Left kidney (tissue), 8 donors: ENCODE measurements at places on chromosomes 5 and 9.
A peak's percentile ranks its signal among the peaks of the same experiment; 100 is the strongest.

DNA sequence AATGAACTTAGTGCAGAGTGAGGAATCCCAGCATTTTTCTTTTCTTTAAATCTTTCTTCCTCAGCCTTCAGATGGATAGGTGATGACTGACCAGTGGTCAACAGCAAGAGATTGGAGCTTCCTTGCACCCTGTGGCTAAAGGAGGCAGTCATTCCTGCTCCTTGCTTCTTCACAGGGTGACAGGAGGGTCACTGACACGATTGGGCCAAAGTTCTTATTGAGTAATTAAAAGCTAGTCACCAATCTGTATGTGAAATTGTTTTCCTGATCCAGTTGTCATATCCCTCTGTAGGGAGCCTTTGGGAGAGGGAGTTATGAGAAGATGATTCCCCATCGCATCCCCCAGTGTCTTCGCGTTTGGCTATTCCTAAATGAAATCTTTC, 85.2 kb downstream of the CMYA5 start:
- no peak for DNase-seq

DNA sequence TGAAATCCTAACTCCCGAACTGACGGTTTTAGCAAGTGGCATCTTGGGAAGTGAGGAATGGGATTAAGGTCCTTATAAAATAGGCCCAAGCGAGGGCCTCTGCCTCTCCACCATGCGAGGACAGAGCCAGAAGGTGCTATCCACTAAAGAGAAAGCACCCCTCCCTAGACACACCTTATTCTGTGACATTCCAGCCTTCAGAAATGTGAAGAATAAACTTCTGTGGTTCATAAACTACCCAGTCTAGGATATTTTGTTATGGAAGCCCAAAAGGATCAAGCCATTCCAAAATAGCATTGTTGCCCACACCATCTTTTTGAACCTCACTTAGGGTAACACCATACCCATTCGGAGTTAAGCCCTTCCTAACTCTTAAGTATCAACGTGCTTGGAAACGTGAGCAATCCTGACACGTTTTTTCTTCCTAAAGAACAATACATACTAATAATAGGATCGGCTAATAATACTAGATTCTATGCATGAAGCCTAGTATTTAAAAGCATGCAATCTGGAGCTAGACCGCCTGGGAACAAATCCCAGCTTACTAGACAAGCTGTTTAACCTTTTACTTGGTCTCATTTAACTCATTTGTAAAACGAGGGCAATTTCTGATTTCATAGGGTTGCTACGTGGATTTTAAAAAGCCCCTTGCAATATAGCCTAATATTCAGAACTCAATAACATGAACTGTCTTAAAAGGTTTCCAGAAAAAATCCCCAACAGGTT, 1.1 kb upstream of the SMC2 start:
- DNase-seq, result no peak

DNA sequence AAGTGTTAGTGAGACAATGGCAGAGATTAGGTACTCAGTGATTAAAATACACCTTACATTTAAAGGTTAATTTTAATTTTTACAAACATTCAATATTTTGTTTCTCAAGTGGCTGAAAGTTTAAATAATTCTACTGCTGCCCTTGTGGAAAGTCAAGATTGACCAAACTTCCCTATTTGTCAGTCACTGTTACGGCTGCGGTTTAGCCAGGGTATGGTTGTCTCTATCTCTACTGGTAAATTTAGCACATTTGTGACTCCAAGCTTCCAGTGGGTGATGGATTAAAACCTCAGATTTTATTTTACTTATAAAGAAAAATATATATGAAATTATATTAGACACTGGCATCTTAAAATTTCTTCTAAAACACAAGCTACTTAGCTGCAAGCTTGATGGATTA, 368.4 kb downstream of the CDH18 start:
- DNase-seq, result no peak

DNA sequence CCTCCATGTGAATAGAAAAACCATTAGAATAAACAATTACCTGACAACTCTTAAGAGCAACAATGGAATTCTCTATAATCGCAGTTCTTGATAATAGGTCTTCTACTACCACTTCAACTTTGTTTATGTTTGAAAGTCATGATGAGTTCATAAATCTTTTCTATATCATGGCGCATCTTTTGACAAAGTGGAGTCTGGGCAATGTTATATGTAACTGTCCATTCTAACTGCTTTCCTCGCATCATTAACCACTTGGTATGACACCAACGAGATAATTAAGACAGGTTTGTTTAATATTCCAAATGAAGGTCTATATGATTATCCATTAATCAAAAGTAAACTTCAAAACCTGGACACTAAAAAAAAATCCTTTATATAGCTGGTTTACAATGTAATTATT, 272.0 kb downstream of the DENND1A start:
- no peak for DNase-seq

GRCh38 chr9:78144663-78145377, 91.1 kb upstream of the CEP78 start:
- DNase-seq, result no peak

- DNase-seq, result no peak
Observed at GRCh38 chr9:91944711-91945110, 5.3 kb downstream of the ROR2 start.

- no peak for DNase-seq
Observed at GRCh38 chr9:22040760-22041159, 31.7 kb upstream of the CDKN2B start.

DNA sequence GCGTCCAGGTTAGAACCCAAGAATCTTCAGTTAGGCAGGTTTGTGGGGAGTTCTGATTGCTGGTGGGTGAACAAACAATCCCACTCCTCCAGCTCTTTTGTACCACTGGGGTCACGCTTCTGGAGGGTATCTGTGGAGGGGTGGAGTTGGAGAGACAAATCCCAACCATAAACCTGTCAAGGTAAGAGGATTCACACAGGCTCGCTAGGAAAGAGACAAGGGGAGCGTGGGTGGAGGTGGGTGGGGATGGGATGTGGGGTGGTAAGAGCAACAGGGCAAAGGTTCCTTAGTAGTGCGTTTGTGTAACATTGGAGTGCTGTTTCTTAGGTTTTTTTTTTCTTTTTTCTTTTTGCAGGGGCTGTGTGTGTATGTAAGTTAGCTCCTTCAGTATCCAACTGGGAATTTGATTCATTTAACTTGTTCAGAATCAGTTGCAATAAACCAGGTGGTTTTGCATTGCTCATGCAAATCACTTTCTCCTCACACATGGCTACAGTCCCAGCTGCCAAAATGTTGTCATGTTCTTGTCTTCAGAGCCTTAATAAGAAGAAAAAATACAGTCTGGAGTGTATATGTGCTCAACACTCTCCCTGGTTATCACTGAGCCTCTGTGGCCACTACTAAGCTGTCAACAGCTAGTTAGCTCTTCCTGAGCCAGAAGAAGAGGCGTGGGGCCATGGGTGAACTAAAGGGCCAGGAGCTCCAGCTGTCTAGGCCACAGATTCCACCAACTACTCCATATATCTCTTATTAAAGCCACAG, 164.0 kb upstream of the RAD23B start:
- peak; percentile 13 for DNase-seq

GRCh38 chr5:178460598-178460997, 129.6 kb downstream of the COL23A1 start:
- no peak for DNase-seq

- peak; percentile 19 for DNase-seq
Observed at GRCh38 chr5:73446631-73447529, 1.7 kb downstream of the FOXD1 start.

DNA sequence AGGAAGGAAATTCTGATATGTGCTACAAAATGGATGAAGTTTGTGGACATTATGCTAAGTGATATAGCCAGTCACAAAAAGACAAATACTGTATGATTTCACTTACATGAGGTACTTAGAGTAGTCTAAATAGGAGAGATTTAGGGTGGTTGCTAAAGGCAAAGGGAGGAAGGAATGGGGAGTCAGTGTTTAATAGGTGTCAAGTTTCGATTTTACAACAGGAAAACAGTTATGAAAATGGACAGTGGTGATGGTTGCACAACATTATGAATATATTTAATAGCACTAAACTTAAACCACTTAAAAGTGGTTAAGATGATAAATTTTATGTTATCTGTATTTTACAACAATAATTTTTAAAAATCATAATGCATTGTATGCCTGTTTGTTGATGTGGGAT, 40.4 kb upstream of the ECM2 start:
- DNase-seq, result no peak

DNA sequence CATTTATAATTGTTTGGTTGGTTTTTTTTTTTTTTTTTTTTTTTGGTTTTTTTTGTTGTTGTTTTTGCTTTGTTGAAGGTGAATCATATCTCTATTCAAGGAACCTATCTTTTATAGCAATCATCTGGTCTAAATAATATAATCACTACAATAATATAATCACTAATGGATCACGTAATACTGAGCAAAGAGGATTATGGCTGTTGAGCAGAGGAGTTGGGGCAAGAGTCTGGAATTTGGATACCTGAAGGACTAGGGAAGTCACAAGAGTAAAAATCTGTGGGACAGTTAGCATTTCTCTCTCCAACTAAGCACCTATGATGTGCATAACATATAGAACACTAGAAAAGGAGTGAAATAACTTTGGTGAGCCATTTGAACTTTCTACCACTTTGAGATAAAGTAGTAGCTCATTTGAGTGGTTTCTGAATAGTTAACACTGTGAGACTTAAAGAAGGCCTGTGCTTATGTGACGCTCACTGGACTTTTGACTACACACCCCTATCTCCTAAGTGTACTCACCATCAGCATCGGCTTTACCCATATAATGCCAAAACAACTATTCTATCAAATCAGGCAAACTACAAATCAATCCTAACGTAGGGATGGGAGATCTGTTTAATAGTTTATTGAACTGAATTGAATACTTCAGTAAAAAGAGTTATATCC, 564.9 kb upstream of the TUSC1 start:
- no peak for DNase-seq
